ENCODE measurements at places on chromosomes 3 and 15.

DNA sequence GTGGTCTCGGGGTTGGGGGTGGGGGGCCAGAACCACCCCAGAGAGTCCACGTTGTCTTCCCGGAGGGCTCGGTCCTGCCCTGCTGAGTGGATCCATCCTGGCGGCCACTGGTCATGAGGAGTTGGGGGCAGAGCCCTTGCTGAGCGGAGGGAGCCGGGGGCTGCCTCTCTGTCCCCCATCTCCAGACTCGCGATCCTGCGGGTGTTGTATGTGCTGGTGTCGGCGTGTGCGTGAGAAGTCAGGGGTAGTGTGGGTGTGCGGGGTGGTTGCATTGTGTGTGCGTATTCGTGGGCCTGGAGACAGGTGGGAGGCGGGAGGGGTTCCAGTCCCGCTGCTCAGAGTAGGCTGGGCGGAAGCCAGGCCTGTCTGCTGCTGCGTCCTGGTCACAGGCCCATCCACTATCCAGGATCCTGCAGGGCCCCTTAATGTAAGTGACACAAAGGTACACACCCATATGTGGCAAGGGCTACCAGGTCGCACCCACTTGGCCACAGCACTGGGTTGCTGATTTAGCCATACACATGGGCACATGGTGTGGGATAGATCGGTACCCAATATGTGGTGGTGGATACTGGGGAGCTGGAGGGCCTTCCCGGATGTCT is 30.7 kb downstream of the NBEAL2 start:
- no peak for DNase-seq

DNA sequence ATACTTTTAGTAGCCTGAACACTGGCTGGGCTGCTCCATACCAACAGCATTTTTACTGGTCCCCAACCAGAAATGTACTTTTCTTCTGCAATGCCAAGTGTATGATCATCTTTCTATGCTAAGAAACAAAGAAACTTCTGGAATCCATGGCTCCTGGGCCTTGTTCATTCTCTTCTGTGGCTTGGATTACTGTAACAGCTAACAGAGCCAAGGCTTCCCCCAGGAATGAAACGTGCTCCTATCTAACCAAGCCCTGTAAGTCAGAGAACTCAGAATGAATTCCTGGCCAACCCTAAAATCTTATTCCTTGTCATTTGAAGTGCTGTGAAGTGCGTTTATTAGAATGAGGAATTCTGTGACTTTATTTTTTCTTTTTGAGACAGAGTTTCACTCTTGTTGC is 102.9 kb upstream of the RAD18 start:
- DNase-seq: no peak

DNA sequence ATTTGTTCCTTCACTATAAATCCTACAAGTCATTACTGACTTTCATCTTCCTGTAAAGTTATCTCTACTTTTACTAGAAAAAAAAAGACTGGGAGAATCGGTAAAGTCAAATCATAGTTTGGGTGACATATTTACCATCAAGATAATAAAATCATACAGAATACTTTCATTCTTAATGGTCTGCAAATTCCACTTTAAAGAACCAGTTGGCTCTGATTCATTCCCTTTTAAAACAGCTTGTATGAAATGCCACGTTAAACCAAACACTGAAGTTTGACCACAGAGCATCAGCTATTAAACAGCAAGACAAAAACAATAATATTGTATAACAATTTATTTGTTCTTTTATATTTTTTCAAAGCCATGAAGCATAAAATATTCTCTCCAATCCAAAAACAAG is 100.7 kb downstream of the FBN1 start:
- DNase-seq: no peak

GRCh38 chr15:41648097-41648496 is 12.1 kb upstream of the MGA start:
- no peak for DNase-seq

GRCh38 chr3:50136714-50137405 is 18.3 kb upstream of the SEMA3F start:
- no peak for DNase-seq

GRCh38 chr15:57152666-57153539 is 223.4 kb upstream of the CGNL1 start:
- DNase-seq: no peak

DNA sequence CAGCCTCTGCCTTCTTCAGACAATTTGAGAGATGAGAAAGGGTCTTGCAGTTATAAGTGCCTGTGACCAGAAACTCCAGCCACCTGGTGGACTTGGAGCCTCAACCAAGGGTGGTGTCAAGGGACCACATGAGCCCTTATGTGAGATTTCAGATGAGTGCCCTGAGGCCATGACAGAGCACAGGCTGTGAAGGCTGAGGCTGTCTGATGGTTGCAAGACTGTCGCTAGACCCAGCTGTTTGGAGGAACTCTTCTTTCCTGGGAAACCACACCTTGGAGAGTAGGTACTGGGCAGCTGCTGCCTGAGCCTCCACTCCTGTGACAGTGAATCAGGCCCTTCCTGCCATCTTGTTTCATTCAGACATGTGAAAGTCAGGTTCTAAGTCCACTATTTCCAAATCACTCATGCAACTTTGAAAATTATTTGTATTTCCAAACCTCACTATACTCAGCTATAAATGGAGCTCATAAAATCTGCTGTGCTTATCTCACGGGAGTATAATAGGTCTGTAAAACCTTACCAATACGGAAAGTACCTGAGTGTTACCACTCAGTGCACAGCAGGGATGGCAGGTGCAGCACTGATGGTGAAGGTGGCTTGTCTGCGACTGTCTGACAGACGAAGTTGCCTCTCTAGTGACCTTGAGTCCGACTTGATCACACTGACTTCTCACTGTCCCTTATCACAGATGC is 99.4 kb downstream of the RPL39L start:
- DNase-seq: no peak

DNA sequence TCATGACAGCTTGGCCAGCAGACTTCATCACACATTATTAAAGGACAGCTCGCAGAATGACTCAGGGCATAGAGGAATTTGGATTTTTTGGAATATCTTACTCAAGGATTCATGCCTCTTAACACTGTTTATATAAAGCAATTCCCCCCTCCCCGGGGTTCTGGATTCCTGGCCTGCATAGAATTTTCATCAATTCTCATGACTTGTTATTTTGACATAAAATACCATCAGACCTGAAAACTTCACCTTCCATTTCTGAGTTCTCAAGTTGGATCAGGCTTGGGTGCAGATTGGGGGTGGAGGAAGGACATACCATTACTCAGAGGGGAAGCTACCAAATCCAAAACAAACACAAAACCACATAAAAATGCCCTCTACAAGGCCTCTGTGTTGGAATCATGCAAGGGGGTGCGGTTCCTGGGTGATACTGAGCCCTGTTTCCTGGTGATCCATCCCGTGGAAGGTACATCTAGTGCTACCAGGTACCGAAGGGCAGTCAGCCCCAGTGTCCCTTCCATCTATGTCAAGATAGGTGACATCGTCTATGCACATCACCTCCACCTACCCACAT is 95.3 kb downstream of the DAPK2 start:
- no peak for DNase-seq

GRCh38 chr3:47431225-47431624 is 44.5 kb downstream of the SCAP start:
- DNase-seq: no peak

DNA sequence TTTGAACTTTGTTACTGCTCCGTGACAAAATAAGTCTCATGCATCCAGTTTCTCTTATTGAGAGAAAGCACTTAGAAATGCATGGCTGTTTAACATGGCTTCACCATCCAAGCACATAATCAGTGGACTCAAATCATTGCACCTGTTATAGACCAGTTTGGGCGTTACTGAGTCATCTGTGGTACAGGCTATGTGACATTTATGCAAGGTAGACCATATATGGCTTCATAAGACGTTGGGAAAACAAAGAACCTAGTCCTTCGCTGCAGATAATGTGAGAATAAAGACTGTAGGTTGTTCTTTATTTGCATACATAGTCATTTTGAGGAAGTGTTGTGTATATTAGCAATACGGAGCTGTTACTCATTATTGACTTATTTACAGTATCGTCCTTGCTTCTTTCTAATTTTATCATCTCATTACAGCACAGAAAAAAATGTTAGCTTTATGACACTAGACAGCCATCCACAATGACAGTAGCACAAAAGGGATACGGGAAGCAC is 374.7 kb downstream of the IL5RA start:
- no peak for DNase-seq

DNA sequence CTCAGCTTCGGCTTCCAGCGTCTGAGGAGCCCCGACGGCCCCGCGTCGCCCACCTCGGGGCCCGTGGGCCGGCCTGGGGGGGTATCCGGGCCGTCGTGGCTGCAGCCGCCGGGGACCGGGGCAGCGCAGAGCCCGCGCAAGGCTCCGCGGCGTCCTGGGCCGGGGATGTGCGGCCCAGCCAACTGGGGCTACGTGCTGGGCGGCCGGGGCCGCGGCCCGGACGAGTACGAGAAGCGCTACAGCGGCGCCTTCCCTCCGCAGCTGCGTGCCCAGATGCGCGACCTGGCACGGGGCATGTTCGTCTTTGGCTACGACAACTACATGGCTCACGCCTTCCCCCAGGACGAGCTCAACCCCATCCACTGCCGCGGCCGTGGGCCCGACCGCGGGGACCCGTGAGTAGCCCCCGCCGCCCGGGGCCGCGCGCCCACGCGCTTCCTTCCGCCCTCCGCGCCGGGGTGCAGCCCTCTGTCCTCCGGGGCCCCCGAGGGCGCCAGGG is 462 bp downstream of the EDEM1 start:
- DNase-seq: no peak

DNA sequence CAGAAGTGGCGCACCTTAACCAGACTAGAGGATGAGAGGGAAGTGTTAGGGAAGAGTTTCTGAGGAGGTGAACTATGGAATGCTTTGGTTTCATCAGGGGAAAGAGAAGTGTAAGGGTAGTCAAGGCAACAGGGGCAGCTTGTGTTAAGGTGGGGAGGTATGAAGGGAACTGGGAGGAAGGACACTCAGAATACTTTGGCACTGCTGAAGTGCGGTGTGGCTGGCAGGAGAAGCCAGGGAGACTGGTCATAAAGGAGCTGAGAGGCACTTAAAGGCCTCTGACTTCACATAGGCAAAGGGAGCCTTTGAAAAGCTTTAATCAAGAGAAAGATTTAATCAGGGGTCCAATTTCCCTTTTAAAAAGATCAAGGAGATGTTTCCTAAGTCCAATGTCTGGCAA is 129.0 kb downstream of the ERC2 start:
- no peak for DNase-seq

GRCh38 chr3:132695422-132695821 is 26.8 kb downstream of the NPHP3 start:
- no peak for DNase-seq

GRCh38 chr3:185071287-185071800 is 81.5 kb downstream of the C3orf70 start:
- no peak for DNase-seq

DNA sequence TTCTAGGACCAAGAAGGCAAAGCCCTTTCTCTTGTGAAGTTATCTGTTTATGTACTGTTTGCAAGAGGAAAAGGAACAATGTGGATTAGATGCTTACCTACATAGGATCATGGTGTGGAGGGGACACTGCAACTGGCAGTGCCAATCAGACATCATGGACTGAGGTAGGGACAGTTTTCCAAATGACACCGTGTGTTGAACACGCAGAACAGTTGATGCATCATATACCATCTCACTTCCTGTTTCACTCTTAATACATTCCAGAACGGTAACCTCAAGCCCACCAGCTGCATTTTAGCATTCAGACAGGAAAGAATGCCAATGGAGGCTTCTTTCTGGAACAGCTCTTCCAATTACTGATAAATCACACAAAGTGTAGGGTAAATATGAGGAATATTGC is 397.7 kb upstream of the LMCD1 start:
- DNase-seq: no peak

DNA sequence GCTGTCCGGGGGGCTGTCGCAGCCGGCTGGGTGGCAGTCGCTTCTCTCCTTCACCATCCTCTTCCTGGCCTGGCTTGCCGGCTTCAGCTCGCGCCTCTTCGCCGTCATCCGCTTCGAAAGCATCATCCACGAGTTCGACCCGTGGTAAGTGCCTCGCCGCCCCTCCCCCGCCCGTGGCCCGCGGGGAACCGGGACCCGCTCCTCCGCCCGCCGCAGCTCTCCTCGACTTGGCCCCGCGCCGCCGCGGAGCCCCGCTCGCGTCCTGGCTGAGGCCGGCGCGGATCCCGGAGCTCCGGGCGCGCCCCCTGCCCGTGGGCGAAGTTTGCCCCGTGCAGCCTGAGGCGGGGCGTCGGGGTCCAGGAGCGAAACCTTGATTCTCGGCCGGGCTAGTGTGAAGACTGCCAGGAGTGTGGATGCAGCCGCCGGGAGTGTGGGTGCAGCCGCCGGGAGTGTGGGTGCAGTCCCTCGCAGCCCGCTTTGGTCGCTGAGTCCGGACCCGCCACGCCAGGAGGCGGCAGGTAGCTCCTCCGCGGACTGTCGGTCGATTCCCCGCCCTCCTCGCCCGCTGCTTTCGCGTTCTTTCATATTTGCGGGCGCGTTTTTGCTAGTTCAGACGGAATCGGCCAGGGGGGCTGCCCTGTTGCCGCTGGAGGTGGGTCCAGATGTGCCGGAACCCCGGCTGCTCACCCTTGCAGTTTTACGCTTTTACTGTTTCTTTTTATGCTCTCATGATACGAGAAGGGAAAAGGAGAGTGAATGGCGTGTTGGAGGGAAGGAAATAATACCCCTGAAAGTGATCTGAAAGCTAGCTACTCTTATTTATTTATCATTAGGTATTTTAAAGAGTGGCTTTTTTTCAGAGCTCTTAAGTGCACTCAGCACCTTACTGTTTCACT is 692 bp downstream of the STT3B start:
- DNase-seq: peak; percentile 35

DNA sequence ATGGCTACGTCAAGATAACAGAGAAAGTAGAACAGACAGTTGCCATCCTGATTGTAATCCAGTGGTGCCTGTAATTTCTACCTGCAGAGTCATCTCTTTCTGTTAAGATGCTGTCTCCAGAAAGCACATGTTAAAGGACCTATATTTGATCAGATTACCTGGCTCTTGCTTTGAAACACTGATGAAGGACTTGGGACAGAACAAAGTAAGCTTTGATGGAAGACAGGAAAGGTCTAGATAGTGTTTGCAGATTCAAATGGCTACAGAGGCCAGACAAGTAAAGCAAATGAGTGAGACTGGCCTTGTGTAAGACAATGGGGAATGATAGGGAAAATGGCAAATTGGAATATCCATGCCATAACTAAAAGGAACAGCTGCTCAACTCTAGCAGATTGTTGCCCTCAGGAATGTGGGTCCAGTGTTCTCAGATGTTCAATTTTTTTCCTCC is 1.8 kb upstream of the GSK3B start:
- DNase-seq: no peak

DNA sequence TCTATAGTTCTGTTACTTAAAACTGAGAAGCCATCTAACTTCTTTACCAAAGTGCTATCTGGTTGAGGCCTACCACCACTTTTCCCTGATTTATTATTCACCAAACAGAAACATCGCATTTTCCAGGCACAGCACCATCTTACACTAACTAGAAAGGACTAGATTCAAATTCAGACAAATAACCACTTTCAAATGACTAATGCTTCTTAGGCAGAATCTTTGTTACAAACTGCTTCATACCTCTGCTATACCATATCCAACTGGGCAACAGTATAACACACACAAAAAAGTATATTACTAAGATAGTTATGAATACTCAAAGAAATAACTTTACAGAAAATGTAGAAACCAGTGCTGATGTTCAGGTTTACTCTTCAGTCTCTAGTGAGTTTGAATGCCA is 16.6 kb downstream of the DLG1 start:
- DNase-seq: no peak
